ENCODE measurements at places on chromosomes 3 and 15.

DNA sequence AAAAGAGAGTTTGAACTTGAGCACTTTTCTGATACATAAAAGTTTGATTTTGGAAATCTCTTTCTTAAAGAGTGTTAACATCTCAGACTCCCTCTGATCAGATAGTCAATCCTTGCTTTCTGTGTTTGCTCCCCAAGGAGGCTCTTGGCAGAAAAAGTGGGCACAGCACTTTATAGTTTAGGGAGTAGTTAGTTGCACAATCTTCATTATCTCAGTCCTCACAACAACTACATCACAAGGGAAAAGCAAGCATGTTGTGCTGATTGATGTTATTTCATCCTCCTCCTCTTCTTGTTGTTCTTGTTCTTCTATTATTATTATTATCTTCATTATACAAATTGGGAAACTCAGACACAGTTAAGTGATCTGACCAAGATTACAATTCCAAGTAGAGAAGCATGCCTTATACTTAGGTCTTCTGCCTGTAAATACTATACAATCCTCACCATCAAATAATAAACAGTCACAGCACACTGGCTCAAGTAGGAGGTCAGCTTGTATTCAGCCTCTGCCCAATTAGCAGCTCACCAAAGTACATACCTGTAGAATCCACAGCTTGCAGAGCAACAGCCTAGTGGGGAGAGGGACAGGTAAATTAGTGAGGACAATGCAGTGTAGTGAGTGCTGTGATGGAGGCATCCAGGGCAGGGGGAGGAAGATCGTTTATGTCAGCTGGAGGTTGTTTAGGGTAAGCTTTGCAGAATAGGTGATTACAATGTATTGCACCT lies 304.1 kb upstream of the MME start:
- no peak for DNase-seq

DNA sequence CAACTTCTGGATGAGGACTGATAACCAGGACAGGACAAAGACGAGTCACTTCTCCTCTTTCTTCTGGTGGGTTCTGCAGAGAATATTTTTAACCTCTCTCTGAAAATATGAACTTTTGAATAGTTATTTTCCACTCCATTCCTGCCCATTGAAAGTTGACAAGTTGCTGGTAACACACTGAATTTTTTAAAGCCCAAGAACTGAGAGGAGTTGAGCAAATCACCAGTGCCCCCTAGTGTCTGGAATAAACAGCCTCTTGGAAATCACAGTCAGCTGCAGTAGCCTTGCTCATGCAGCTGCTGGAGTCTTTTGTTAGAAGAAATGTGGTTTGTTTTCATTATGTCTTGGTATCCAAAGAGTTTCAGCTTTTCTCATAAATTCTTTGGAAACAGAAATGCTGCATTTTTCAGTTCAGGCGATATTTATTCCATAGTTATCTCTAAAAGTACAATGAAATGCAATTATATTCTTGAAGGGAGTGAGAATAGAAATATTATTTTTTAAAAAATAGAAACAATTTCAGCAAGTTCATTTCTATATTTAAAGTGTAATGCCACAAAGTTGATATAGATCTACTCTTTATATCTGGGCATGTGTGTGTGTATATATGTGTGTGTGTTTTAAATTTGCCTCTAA lies 741.0 kb upstream of the CBLB start:
- DNase-seq: peak; percentile 66

DNA sequence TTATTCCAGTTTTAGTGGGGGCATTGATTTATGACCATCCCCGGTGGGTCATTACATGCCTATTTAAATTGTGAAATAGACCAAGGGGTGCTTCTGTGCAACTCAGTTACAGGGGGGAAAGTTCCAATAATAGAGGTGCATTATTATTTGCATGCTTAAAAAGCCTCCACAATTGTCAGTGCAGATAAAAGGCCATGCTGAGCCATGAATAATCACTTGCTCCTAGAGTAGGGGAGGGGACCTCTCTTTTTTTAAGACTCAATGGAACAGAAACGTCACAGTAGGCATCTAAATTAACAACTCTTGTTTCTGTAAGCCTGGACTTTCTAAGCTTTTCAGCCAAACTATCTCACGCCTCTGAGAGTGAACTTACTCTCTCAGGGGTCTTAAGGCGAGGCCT lies 66.5 kb upstream of the CMTM7 start:
- DNase-seq: no peak

DNA sequence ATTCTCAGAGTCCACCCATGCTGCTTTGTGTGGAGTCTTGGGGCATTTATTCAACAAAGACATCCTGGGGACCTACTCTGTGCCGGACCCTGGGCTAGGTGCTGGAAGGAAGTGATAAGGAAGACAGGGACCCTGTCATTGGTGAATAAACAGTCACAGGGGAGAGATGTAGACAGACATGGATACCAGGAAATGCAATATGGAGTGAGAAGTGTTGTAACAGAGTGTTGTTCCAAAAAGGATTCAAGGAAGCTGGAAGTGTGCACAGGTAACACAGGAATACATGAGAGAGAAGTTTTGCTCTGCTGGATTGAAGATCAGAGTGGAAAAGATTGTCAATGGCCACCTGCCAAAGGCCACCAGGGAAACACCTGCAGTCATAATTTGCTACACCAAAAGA lies 89.0 kb downstream of the PDCD6IP start:
- DNase-seq: no peak

GRCh38 chr3:15522016-15522415 lies 510 bp upstream of the COLQ start:
- no peak for DNase-seq

GRCh38 chr3:120741837-120742197 lies 499 bp downstream of the RABL3 start:
- no peak for DNase-seq

- no peak for DNase-seq
These were observed 80.7 kb downstream of the FMN1 start for GRCh38 chr15:33113666-33114373.

GRCh38 chr3:172673210-172673679 lies 37.6 kb downstream of the NCEH1 start:
- DNase-seq: peak; percentile 83

GRCh38 chr3:138338811-138339210 lies 9.2 kb upstream of the NME9 start:
- peak; percentile 60 for DNase-seq

- no peak for DNase-seq
These were observed 26.0 kb downstream of the IGF1R start for GRCh38 chr15:98674336-98674735.

- no peak for DNase-seq
These were observed 26.3 kb downstream of the KCNMB3 start for GRCh38 chr3:179224584-179224983.

GRCh38 chr15:95457520-95457919 lies 873.0 kb upstream of the NR2F2 start:
- no peak for DNase-seq

GRCh38 chr15:84855765-84856164 lies 28.7 kb upstream of the SLC28A1 start:
- no peak for DNase-seq

GRCh38 chr3:33658621-33658990 lies 59.4 kb downstream of the CLASP2 start:
- DNase-seq: no peak

DNA sequence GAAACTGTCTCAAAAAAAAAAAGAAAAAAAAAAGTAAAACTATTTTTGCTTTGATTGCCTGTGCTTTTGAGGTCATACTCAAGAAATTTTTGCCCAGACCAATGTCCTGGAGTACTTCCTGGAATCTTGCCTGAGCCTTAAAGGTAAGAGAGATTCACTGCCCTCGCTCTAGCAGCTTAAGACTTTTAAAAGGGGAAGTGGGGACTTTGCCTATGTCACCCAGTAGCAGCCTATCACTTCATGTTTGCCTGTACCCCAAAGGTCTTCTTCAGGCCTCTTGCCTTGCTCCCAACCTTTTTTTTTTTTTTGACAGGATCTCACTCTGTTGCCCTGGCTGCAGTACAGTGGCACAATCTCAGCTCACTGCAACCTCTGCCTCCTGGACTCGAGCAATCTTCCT lies 18.9 kb upstream of the GOLGB1 start:
- no peak for DNase-seq

GRCh38 chr3:39090922-39091321 lies 16.5 kb downstream of the GORASP1 start:
- DNase-seq: no peak

DNA sequence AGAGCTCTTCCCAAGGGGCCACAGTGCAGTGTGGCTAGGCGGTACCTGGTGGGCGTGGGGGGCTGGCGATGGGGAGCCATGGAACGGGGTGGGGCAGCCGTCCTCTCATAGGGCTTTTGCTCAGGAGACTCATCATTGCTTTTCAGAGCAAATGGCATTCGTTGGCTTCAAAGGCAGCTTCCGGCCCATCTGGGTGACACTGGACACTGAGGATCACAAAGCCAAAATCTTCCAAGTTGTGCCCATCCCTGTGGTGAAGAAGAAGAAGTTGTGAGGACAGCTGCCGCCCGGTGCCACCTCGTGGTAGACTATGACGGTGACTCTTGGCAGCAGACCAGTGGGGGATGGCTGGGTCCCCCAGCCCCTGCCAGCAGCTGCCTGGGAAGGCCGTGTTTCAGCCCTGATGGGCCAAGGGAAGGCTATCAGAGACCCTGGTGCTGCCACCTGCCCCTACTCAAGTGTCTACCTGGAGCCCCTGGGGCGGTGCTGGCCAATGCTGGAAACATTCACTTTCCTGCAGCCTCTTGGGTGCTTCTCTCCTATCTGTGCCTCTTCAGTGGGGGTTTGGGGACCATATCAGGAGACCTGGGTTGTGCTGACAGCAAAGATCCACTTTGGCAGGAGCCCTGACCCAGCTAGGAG lies 40.8 kb downstream of the MESD start:
- DNase-seq: no peak

DNA sequence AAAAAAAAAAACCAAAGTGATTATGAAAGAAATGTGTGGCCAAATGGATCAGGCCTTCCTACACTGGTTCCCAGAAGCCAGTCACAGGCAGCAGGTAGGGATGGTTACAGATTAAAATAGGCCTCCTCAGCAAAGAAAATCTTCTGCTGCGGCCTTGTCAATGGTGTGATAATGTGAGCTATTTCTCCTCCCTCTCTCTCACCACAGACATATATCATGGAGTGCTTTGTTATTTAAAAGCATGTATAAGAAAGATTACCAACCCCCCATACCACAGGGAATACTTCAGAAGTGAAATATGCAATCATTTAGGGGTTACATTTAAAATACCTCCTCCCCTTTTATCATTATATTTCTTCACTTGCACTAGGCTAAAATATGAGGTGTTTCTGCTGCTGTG lies 32.2 kb upstream of the LRTM1 start:
- no peak for DNase-seq

DNA sequence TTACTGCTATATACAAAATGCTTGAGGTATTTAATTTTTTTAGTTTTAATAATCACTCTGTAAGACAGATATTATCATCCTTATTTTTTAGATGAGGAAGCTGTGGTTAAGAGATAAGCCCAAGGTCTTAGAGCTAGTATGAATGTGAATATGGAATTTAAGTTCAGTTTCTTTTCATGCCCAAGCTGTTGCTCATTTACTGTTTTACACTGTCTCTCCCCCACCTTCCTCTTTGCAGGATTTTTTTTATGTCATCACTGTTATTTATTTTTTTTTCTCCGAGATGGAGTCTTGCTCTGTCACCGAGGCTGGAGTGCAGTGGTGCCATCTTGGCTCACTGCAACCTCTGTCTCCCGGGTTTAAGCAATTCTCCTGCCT lies 22.5 kb downstream of the MAP2K5 start:
- no peak for DNase-seq

- DNase-seq: no peak
These were observed 243.2 kb downstream of the ROBO2 start for GRCh38 chr3:77283108-77283507.

DNA sequence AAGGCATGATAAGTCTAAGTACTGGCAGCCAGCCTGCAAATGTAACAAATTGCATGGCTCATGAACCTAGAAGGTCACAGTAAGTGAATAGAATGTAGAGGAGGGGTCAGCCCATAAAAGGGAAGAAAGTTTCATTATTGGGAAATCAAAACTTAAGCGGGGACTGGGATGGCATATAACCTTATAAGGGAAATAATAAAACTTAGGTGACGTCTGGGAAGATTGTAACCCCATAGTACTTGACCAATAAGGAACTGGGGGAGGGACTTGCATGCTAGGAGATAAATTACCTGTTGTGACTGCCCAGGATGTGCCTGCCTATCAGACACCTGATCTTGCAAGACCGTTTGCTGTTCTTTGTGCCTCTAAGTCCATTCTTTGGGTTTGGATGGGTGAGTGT lies 28.1 kb upstream of the MCTP2 start:
- DNase-seq: no peak

- no peak for DNase-seq
These were observed 1114.3 kb downstream of the IGSF11 start for GRCh38 chr3:117920253-117920898.

DNA sequence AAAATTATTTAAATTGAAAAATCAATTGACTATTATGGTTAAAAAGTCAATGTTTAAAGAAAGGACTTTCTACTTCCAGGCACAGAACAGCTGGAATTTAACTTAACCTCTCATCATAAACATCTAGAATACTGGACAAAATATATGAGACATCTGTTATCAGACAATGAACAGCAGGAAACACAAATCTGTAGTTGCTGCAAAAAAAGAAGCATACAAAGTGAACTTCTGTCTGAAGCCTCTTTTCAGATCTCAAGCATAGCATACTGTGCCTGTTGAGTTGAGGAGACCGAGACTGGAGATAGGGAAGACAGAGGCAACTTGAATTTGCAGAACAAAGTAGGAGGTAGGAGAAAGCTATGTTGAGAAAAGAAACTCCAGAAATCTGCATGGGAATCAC lies 140.0 kb upstream of the CBLB start:
- no peak for DNase-seq

- no peak for DNase-seq
These were observed 24.2 kb downstream of the PPM1L start for GRCh38 chr3:160780245-160780644.

- no peak for DNase-seq
These were observed 208.4 kb downstream of the TP63 start for GRCh38 chr3:189839576-189839975.

GRCh38 chr3:101848754-101849713 lies at the start of gene NFKBIZ:
NFKBIZ (plus strand) TSS chr3:101849514; CDS start chr3:101849629, 115 bp downstream.
- peak; percentile 90 for DNase-seq

DNA sequence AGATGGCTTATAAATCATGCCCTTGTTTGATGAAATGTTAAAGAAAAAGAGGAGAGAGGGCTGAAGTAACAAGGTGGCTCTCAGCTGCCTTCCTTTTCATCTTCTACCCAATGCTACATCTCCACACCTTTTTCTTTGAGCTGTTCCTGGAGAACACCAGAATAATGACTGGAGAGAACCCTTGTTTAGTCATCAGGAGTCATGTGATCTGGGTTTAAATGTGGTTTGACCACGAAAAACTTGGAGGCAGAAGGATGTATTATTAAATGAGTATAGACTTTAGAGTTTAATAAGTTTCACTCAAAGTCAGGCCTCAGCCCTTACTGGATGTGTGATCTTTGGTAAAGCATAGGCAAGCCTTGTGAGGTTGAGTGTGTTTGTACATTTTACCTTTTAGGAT lies 230.3 kb upstream of the TBL1XR1 start:
- DNase-seq: no peak
